Iris pigment epithelial cell (primary cell): ENCODE measurements at places on chromosomes 2 and 18.

DNA sequence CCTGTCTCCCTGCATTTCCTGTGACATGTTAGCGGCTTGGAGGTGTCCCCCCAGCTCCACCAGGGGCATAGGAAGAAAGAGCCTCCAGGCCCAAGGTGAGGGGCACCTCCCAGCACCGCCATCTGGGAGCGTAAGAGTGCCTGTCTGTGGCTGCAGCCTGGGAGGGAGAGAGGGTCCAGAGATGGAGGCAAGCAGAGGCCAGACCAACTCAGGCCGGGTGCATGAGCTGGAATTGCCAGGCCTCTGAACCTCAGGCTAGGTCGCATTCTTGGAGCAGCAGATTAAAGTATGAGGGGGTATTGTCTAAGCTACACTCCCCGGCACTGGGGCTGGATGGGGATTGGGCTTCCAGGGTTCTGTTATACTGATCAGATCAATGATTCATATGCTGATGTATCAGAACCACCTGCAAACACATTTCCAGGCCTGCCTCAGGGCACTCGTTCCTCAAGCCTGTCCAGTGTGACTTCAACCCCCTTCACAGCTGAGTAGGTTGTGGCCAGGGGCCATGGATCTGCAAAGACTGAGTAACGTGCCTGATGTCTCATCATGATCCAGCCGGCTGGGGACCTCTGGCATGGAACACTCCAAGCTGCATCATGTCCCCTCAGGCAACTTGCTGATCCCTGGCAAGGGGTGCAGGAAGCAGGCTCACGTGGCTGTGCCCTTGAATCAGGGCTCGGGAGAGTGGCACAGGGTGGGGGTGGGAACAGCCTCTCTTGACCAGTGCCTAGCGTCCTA, 73.2 kb downstream of the HS1BP3 start:
- DNase-seq: no peak

DNA sequence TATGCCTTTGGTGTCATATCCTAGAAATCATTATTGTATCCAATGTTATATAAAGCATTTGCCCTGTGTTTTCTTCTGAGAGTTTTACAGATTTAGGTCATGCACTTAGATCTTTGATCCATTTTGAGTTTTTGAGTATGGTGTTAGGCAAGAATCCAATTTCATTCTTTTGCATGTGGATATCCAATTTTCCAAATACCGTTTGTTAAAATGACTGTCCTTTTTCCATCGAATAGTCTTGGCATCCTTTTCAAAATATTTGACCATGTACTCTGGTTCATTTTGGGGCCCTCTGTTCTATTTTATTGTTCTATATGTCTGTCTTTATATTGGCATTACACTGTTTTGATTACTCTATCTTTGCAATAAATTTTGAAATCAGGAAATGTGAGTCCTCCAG, 23.8 kb upstream of the KCNJ13 start:
- DNase-seq: no peak

DNA sequence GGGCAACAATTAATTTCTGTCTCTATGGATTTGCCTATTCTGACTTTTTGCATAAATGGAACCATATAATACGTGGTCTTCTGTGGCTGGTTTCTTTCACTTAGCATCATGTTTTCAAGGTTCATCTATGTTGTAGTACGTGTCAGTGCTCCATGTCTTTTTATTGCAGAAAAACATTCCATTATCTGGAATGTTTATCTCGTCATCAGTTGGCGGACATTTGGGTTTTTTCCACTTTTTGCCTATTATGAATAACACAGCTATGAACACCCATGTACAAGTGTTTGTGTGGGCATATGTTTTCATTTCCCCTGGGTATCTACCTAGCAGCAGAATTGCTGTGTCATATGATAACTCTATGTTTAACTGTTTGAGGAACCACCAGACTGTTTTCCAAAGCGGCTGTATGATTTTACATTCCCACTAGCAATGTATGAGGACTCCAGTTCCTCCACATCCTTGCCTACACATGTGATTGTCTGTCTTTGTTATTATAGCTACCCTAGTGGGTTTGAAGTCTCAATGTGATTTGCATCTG, 49.9 kb downstream of the MYO7B start:
- no peak for DNase-seq

DNA sequence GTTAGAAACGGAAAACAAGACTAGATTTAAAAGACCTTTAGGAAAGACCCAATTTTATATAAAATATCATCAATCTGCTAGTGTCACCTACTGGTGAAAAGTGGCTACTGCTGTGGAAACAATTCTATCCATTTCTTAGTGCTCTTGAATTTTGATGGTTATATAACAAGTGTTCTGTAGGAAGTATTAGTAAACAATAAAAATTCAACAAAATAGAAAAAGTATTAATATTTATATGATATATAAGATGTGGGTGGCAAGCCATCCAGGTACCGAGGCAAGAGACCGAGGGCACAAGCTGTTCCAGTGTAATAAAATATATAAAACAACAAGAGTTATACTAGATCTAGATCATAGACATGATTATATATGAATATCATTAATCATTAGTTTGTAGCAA, 6.2 kb upstream of the TMEM87B start:
- peak; percentile 67 for DNase-seq

DNA sequence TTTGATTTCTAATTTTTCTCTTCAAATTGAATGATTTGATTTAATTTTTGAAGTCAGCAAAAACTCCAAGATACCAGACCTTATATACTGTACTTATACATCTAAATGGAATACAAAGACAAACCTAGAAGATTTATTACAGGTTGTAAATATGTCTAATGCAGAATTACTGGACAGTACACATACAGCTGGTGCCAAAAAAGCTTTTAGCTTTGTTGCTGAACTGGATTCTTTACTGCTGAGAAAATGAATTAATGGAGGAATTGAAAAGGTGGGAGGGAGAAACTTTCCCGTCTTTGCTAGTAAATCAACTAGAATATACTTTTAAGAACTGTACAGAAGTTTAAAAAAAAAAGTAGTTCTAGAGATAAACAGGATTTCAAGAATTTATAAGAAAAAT, 17.5 kb downstream of the C1D start:
- no peak for DNase-seq

DNA sequence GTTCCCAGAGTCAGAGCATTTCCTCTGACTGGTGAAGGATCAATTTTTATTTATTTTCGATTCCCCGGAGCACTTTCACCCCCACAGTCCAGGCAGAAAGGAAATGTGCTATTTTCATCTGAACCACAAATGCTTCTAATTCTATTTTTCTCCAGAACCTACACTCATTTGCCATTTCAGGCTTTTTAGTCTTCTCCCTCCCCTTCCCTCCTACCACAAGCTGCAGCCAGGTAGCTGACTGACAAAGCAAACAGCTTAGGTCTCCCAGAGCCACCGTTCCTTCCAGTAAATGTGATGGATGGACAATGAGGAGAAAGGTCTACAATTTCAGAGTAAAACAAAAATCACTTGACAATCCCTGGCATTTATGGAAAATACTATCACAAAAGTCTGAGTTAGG, 76.9 kb downstream of the KLF7 start:
- DNase-seq: no peak

GRCh38 chr2:112626604-112627059, 19.1 kb upstream of the SLC20A1 start:
- DNase-seq: peak; percentile 68

GRCh38 chr18:51654488-51655326, 457.2 kb upstream of the MEX3C start:
- no peak for DNase-seq

- no peak for DNase-seq
Observed at GRCh38 chr18:74498712-74499627, 2.8 kb downstream of the CNDP2 start.

- peak; percentile 77 for DNase-seq
Observed at GRCh38 chr18:58727776-58728500, 56.7 kb downstream of the MALT1 start.

DNA sequence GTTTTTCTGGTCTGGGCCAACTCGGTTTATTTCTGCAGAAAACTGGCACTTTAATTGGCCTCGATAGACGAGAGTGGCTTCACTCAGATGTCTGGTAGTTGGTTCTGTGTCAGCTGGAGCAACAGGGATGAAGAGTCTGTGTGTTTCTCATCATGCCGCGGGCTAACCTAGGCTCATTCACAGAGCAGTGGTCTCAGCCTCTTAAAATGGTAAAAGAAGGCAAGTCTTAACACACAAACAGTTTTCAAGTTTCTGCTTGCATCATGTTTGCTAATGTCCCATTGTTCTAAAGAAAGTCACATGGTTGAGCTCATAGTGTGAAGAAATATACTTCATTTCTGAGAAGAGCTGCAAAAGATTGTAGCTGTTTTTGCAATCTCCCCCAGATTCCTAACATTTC, 37.5 kb upstream of the ANXA4 start:
- DNase-seq: no peak

- DNase-seq: peak; percentile 35
Observed at GRCh38 chr2:65263262-65263661, 35.6 kb downstream of the ACTR2 start.

DNA sequence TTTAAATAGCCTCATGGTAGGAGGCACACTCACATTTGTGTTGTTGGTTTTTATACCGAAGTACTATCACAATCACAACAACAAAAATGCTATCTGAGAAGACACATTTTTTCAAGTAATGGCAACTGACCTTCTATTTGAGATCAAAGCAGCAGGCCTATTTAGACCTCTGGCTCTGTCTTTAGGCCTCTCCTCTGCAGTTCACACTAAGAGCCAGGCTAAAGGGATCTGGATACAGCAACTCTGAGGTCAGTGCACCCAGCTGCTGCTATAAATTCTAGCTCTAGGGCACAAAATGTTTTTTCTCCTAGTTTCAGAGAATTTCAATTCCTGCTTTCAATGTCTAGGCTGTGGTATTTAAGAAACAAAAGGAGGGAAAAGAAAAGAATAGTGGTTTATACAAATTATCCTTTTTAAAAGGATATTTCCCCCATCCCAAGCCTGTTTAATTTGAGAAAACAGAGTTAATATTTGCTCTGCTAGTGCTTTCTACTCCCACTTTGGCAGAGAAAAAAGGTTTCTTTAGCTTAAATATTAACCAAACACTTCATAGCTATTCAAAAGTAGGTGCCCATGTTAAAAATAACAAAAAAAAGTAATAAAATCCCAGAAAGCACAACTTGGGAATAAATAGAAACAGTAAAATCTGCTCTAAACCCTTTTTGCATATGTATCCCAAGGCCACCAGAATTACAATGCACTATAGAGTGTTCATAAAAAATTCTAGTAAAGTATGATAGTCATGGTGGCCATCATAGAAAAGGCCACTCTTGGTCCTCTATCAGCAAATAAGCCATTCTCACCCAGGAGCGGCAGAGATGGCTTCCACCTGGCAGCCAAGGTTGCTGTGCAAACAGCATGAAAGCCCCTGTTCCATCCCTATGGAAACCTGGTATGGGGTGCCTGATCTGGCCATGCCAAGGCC, 293.6 kb upstream of the SESTD1 start:
- no peak for DNase-seq

DNA sequence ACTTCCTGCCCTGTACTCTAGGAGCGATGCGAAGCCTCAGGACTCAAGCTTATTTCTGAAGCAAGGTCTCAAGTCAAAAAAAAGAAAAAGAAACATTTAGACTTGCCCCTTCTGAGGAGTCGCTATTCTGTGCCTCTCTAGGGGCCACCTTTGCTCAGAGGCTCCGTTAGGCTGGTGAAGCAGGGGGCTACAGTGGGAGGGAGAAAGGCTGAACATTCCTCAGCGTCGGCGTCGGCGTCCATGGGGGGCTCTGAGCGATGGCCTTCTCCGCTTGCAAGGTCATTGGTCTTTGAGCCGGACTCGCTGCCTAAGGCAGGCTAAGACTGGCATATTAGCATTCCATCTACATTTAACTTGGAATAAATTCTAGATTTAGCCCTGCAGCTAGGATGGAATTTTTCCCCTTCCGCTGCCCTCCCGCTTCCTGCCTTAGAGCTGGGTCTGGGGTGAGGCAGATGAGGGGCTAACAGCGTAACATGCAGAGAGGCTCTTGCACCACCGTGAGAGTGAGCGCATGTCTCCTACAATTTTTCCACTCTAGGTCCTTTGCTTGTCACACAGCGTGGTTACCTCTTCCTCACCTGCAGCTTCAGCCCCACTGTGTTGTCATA, 53.6 kb upstream of the ATL2 start:
- no peak for DNase-seq

GRCh38 chr18:46448347-46448746, 208.7 kb downstream of the LOXHD1 start:
- no peak for DNase-seq

- peak; percentile 33 for DNase-seq
Observed at GRCh38 chr2:241637795-241638660, 535 bp downstream of the ATG4B start.

GRCh38 chr2:120919771-120920453, 184.2 kb downstream of the GLI2 start:
- DNase-seq: peak; percentile 82

- DNase-seq: peak; percentile 12
Observed at GRCh38 chr2:86337244-86337835, at the start of gene REEP1. REEP1 (minus strand) TSS chr2:86337626; CDS start chr2:86337510, 116 bp downstream.

- DNase-seq: no peak
Observed at GRCh38 chr18:80105369-80106167, 3.5 kb upstream of the ADNP2 start.

DNA sequence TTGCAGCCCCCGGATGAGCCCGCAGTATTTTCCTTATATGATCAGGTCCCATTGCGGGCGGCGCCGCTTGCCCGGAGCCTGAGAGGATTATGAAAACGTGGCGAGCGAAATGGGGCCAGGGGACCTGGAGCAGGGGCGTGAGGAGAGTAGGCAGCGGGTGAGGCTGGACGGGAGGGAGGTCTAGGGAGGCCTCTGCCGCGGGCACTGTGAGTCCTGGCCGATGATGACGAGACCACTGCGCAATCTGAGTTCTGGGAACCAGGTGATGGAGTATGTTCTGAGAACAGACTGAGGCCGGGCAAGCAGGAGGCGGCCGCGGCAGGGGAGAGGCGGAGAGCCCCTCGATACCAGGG, 790 bp upstream of the ACAA2 start:
- DNase-seq: peak; percentile 74

- no peak for DNase-seq
Observed at GRCh38 chr2:203708846-203709396, 2.5 kb downstream of the CD28 start.

- peak; percentile 50 for DNase-seq
Observed at GRCh38 chr2:204019572-204020501, 83.3 kb downstream of the ICOS start.

DNA sequence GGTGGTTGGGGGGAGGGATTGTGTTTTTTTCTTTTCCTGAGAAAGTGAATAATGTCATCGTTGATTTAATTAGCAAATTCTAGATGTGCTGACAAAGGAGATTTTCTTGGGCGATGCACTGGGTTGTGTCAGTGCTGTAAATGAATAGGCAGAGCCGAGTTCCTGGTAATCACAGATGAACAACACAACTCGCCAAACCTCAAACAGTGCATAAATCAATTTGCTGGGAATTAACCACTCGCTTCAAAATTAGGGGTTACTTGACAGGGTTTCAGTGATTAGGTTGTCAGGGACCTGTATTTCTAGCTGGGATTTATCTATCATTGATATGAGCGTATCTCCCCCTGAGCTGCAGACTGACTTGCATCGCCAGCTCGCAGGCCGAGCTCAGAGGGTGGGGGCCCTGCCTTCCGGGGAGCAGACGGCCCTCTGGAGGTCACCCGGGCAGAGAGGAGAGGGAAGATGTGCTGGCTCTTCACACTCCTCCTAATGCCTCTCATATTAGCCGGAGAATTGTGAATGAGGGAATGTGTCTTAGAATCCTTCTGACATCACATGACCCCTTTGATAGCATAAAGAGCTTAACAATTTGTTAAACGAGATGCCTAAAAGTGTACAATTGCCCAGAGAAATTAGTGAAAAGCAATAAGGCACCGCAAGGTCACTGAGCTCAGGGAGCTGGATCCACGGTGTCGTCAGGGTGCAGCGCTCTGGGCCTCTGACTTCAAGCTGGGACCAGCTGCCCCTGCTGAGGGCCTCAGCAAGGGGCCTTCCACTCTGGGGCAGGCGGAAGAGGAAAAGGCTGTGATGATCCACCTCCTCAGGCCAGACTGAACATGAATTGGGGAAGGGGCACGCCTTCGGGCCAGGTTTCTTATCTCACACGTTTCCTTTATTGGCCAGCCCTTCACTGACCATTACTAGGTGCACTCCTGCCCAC, 48.9 kb downstream of the SMIM21 start:
- no peak for DNase-seq
